Dorsolateral prefrontal cortex (tissue), 122 donors: ENCODE measurements at places on chromosomes 4 and X.

DNA sequence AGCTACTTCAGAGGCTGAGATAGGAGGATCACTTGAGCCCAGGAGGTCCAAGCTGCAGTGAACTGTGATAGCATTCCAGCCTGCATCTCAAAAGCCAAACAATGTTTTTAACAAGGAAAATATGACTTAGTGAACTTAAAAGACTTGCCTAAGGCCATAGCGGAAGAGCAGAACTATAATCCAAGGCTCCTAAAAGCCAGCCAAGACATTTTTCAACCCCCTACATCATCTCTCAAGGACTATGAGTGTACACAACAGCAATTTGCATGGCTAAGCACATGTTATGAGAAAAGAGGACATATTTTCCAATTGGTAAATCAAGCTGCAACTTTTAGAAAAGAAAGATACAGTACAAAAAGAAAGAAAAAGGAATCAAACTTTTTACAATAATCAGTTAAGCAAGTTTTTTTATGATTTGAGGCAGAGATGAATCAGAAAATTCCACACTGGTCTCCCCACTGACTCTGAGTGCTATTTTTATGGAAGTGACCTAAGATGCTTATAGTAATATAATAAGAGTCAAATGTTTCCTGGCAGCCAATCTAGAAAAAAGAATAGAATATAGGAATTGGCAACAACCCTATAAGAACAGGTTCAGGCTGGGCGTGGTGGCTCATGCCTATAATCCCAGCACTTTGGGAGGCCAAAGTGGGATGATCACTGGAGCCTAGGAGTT, 9.8 kb upstream of the ACOT9 start:
- DNase-seq, result no peak

- no peak for DNase-seq
Observed at GRCh38 chrX:6981718-6982406, 165.7 kb upstream of the STS start.

- DNase-seq, result no peak
Observed at GRCh38 chr4:25563071-25563564, 92.5 kb upstream of the SLC34A2 start.

GRCh38 chr4:5118091-5118786, 67.0 kb downstream of the STK32B start:
- DNase-seq, result no peak

DNA sequence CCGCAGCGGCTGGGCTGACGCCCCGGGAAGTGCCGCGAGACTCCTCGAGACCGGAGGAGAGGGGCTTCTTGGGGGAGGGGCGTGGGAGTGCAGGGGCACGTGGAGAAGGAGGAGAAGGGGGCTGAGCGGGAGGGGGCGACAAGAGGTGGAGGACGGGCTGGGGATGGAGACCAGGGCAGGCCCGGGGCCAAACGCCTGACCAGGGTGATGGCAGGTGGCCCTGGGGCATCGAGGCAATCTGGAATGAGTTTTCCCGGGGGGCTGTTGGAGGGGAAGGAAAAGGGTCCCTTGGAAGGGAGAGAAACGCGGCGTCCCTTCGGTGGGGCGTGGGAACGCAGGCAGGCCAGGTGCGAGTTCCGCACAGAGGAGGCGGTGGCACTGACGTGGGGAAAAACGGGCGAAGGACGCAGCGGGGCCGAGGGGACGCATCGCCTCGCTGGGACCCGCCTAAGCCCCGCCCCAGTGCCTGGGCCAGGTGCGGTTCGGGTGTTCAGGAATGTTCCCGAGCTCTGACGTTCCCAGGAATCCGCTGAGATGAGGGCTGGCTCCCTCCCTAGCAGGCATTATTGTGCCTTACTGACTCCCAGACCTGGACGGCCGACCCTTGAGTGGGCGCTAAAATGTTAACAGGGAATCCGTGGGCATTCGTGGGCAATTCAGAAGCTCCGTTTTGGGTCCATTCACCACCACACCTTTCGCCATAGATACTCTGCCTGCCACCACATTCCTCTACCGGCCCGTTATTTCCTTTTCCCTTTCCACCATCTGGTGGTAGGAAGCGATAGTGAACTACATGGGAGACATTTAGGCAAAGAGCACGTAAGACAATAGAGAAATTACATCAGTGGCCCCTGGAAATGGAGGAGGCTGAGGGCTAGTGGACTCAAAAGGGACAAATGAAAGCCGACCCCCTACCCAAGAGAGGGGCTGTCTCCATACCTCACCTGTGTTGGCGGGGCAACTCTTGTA, 795 bp upstream of the SH3KBP1 start:
- no peak for DNase-seq

- no peak for DNase-seq
Observed at GRCh38 chrX:47843363-47843762, 6.7 kb downstream of the ZNF81 start.

GRCh38 chrX:131728295-131729145, 184.6 kb downstream of the OR13H1 start:
- DNase-seq, result peak; percentile 71

GRCh38 chr4:20376070-20376469, 124.4 kb downstream of the SLIT2 start:
- DNase-seq, result no peak

- DNase-seq, result no peak
Observed at GRCh38 chrX:142149919-142150318, 55.2 kb downstream of the MAGEC2 start.

- DNase-seq, result no peak
Observed at GRCh38 chrX:109709129-109709631, 23.9 kb downstream of the ACSL4 start.

- no peak for DNase-seq
Observed at GRCh38 chr4:6917461-6918271, 8.0 kb downstream of the TBC1D14 start.

- no peak for DNase-seq
Observed at GRCh38 chr4:157128395-157128794, 52.4 kb downstream of the GLRB start.

DNA sequence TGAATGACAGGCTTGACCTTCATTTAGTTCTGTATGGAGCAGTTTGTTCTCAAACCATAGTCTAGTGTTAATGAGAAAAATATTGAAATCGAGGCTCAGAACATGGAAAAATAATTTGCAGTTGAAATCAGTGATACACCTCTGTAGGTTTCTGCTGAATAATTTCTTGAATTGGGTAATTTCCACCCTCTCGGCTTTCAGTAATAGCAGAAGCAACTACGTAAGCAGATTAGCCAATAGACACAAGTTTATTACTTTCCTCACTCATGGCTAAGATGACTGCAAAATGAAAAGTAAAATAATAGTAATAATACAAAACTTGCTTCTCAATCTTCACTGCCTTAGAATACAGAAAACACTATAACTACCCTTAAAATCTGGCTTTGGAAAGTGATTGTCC, 46.0 kb downstream of the USP38 start:
- DNase-seq, result no peak

- DNase-seq, result no peak
Observed at GRCh38 chr4:55757356-55757952, 62.1 kb upstream of the EXOC1L start.

- no peak for DNase-seq
Observed at GRCh38 chr4:3349116-3349515, 56.3 kb downstream of the RGS12 start.
